SJCRH30 (cell line): ENCODE measurements at places on chromosomes 13 and 19. TPM values are rescaled to one million over a fixed set of nuclear protein-coding genes. Genes with fewer than 3 reads are reported as not detected.

GRCh38 chr13:113746671-113747070 is 12.4 kb upstream of the TMEM255B start:
- DNase-seq = no peak

DNA sequence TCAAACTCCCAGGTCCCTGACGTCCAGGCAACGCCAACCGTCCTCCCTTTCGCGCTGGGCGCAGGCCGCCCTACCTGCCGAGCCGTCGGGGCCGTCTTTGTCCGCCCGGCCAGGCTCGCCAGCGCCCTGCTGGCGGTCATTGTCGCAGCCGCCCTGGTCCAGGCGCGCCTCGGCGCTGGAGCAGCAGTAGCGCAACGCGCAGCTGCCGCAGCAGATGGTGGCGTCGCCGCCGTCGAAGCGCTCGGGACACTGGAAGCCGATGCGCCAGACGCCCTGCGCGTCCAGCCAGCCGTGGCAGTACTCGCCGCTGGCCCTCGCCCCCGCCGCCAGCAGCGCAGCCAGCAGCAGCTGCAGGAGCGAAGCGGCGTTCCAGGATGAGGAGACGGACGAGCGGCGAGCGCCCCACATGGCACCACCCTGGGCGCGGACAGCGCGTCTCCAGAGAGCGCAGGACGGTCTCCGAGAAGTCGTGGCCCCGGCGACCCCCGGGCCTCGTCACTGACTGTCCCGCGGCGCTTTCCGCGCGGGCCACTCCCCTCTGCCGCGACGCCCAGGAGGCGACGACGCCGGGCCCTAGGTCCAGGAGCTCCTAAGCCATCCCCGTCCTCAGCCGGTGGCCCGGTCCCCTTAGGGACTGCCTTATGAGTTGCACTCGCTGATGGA is 1.1 kb downstream of the SHISA2 start:
- peak; percentile 82 for DNase-seq

- no peak for DNase-seq
Observed at GRCh38 chr13:39888865-39889810, 233.7 kb downstream of the COG6 start.

DNA sequence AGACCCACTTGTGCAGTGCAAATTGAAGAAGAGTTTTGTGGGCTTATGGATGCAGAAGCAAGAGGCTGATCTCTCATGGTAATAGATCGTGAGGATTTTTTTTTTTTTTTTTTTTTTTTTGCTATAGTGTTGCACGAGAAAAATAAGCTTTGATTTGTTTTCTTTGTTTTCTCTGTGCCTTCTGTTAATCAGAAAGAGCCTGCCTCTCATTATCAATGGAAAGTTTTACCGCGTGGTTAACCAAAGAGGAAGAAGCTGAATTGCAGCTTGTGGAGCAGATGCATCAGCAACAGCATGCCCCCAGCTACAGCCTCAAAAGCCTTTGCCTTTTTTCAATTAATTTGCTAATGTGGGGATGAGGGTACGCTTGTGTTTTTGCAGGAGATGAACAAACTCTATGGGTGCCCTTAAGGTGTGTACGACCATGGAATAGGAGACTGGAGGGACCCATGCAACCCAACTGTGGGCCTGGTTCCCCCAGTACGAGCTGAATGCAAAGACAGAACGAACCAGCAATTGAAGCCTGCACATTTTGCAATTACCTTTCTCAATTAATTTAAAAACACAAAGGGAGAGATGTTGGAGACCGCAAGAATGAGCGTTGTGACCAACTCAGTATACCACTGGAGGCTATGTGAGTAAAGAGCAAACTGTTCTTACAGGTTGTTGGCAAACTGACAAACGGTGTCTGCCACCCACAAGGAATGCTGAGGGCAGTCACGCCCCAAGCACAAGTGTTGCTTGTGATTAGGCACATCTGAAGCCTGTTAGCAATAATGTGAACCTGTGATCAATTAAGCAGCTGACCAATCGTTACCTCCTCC is 58.6 kb upstream of the SPRY2 start:
- no peak for DNase-seq

DNA sequence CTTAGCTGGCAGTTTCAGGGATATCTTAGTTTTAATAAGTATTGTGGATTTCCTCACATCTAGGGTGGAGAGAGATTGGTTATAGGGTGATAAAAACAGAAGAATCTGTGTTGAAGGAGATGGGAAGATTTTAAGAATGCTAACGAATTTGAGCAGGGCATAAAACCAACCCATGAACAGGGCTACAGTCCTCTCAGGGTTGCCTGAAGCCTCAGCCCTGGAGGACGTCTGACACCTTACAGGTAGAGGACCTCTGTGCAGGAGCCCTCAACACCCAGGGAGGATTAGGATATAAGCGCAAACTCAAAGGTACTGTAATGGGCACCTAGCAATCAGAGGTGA is 461 bp upstream of the WASF3 start:
- no peak for DNase-seq

DNA sequence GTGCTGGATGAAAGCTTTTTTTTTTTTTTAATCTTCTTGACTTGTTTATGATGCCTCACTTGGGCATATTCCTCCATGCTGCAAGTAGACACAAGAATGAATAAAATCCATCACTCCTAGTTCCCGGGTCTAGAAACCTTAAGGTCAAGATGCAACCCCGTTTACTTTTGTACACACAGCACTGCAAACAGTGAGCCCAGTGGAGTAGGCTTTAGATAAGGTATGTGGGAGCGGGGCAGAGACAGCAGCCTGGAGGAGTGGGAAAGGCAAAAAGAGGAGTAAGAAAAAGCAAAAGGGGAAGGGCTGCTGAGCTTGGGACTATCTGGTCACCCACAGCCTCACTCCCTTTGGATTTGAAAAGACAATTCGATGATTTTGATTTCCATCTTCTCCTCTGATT is 429.8 kb upstream of the ARGLU1 start:
- DNase-seq = no peak

GRCh38 chr13:98157609-98158008 is 14.7 kb downstream of the FARP1 start:
- no peak for DNase-seq

DNA sequence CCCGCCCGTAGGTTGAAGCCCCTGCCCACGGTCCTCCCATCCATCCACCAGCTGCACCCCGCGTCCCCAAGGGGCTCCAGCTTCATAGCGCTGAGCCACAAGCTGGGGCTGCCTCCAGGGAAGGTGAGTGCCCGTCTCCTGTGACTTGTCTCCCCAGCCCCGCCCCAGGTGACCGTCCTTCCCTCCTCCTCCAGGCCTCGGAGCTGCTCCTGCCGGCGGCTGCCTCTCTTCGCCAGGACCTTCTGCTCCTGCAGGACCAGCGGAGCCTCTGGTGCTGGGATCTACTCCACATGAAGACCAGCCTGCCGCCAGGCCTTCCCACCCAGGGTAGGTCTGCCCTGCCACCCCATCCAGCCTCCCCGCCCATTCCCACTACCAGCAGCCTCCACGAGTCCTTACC is 7.5 kb downstream of the HAUS5 start:
- DNase-seq = no peak

PEAK3 gene
- total RNA-seq = 0.06 and 0.10 TPM in 2 replicates

LGALS14 gene
- not detected in 2 replicates for total RNA-seq

AMH gene
- total RNA-seq = 6.9 and 11.5 TPM in 2 replicates

ZNF723 gene
- total RNA-seq = not detected in 2 replicates

C19orf85 gene
- not detected in 2 replicates for total RNA-seq

MYH14 gene
- total RNA-seq = 25.5 and 25.7 TPM in 2 replicates

TIMM44 gene
- total RNA-seq = 49.5 and 55.2 TPM in 2 replicates
